ENCODE measurements at places on chromosomes 5 and 9.

DNA sequence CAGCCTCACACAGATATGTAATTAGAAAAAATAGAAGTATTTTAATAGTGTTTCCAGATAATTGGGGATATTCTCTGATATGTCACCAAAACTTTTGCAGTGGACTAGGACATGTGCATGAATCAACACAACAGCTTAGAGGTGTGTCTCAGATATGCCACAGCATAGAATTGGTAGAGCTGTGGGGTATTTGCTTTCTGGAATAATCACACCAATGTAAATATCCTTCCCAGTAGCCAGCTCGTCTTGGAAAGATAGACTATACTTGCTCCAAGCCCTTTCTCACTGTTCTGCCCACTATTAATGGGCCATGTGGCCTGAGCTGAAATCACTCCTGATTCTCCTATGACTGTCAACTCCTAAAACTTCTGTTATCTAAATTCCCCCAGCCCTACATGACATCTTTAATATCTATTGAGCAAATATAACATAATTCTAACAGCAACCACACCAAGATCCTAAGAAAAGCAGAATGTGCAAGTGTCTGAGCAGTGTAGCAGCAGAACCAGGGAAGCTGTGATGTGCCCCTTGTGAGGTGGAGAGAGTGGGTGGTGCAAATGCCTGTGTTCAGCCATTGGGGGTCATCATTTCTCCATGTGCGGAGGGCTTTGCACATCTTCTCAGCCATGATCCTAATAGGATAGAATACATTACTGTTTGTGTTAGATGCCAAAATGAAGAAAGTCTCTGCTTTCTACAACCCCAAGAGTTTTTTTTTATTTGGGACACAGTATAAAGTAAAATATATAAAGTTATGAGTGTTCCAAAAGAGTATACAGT lies 65.0 kb downstream of the MELK start:
- no peak for DNase-seq

- no peak for DNase-seq
Measured at GRCh38 chr5:170861917-170862766, at the start of gene RANBP17. TSS of gene RANBP17 (plus strand) at chr5:170862018.

DNA sequence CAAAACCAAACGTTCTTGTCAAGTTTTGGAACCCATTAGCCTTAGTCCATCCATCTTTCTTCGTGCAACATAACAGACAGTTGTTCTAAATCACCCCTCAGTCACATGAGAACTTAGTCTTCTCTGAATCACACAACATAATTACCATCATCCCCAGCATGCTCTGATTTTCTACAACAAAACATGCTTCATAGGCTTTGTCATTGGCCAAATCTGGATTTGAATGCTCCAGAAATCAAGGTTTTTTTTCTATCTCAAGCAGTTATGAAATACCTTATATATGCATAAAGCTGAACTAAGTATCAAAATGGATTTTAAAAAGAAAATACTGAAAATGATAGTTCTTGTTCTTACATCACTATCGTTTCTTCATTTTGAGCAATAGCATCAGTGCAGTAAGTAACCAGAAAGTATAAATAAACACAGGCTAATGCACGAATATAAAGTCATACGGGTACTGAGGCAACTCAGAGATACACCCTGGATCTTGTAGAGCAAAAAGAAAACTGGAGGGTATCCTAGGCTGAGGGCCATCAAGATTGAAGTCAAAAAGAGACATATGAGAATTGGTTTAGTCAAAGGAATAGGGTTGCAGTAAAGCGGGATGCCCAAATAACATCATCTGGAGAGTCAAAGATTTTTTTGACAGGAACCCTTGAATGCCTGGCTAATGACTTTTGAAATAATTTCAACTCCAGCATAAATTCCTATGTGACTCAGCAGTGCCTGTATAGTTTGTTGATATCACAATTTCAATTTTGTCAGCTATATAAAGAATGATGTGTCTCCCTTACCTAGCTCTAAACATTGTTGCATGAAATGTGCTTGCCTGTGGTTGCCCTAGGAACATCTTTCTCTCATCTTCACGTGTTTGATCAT lies 164.7 kb downstream of the ADAMTSL1 start:
- DNase-seq: no peak

GRCh38 chr5:141478321-141478945 lies 2.7 kb downstream of the PCDHGC3 start:
- no peak for DNase-seq
